ENCODE measurements at places on chromosomes 2 and 18.

DNA sequence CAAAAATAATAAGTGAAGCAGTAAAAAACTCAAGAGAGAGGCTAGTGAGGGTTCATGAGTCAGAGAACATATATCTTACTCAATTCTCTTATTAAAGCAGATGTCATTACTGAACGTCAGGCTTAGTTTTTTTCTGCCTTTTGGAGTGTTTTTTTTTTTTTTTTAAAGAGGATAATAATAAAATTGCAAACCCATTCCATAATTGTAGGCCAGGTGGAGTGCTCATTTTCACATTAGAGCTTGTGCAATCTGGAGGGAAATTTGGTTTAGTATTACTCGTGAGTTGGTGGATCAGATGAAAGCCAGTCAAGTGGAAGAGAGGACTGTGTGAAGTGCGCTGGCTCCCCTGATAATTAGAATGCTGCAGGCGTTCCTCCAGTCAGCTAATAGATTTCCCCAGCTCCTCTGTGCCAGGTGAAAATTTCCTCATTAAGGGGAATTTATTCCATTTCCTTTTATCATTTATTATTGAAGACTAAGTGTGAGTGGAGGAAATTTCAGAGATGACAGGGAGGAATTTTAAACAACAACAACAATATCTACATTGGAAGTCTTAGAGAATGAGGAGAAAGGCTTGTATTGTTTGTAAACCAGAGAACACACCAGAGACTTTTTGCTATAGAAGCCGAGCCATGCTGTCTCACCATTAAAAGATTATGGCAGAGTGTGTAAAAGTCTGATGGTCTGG lies 74.6 kb downstream of the CPS1 start:
- no peak for DNase-seq

GRCh38 chr2:184067502-184067901 lies 530.8 kb upstream of the ZNF804A start:
- DNase-seq, result peak; percentile 23

GRCh38 chr2:140567734-140568133 lies 1563.1 kb downstream of the LRP1B start:
- DNase-seq, result no peak

GRCh38 chr2:230541934-230542380 lies 126.0 kb downstream of the SP100 start:
- DNase-seq, result no peak

DNA sequence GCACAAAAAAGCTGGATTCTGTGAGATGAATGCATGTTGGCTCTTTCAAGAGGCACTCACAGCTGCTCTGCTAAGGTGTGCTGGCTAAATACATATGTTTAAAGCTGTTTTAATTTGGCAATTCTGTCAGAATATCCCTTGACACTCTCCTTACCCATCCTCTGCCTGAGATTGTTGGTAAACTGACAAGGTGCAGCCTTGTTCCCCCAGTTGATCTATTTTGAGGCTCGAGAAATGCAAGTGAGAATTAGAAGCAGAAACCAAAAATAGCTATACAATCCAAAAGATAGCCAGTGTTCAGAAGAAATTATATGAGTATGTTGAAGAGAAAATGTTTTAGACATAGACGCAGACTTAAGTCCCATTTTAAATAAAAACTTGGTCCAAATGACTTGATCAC lies 971.7 kb upstream of the GYPC start:
- no peak for DNase-seq

- peak; percentile 90 for DNase-seq
These were observed 44.4 kb downstream of the ALPK2 start for GRCh38 chr18:58584200-58585127.

- no peak for DNase-seq
These were observed 62.6 kb upstream of the NEDD4L start for GRCh38 chr18:57981308-57982028.

DNA sequence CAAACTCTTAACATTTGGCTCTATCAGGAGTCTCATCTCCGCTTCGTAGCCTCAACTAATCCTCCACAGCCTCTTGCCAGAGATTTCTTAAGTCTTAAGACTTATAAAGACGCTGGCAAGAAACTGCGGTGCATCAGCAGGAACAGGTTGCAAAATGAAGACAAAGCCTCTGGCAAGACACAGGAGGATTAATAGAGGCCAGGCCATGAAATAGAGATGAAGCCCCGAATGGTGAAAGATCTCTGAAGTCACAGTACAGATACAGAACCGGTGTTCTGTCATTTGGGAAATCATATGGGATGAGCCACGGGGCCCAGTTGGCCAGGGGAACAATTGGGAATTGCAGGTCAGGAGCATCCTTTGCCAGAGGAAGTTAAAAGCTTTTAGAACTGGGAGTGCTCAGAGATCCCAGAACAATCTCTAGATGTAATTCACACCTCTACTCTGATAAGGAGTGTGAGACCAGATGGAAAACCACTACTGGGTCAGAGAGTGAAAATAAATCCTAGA lies 190.9 kb upstream of the FOSL2 start:
- DNase-seq, result no peak

All from ACHN (cell line).